T-cell (primary cell): ENCODE measurements at places on chromosomes 1 and 21.

GRCh38 chr1:23456226-23456625 lies 27.8 kb downstream of the ASAP3 start:
- DNase-seq = no peak

GRCh38 chr1:149967646-149968045 lies 31.0 kb upstream of the MTMR11 start:
- DNase-seq = no peak

GRCh38 chr1:159790237-159790917 lies 9.6 kb downstream of the DUSP23 start:
- DNase-seq = no peak

GRCh38 chr1:24536391-24536840 lies 19.5 kb upstream of the NCMAP start:
- DNase-seq = peak; percentile 93

- DNase-seq = no peak
Measured at GRCh38 chr21:42161401-42161955, 57.5 kb upstream of the ABCG1 start.

DNA sequence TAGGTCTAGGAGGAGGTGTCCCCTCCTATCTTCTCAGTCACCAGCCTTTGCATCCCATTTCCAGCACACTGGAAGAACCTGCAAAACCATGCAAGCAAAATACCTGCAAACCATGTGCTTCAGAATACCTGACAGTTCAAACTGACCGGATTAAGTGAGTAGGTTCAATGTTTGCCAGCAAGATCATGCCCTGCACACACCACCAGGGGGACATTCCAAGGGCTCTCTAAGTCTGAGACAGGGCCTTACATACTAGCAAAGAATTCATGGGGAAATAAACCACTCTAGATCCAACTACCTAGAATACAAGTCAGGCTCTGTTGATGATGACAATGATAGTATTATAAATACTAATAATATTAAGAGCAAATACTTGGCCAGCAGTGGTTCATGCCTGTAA lies 27.6 kb downstream of the INPP5B start:
- DNase-seq = no peak

DNA sequence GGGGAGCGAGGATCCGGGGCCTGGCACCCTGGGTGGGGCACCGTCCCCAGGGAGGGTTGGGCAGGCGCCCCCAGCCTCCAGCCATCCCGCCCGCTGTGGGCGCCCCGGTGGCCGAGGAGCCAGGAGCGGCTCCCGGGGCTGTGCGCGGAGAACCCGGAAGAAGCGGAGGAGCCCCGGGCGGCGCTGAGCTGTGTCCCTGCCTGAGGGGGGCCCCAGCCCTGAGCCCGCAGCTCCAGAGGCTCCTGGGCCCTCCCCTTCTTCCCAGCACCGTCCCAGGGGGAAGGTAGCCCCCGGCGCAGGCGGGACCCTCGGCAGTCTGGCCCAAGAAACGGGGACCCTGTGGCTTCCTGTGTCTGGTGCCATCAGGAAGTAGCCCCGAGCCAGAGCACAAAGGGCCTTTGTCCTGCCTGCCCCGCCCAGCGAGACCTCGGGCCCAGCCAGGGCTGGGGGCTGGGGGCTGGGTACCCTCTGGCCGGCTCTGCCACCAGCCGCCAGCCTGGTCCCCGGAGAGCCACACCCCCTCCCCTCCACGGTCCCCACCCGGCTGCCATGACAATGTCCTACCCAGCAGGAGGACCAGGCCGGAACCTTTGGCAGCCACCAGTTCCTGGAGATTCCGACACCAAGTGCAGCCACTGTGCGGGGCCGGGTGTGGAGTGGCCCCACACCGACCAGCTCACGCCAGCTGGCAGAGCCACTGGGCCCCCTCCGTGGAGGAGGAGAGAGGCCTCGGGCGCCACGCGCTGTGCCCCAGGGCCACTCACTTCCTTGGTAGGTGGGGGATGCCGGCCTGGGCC lies 15.6 kb upstream of the TTLL10 start:
- peak; percentile 22 for DNase-seq

- DNase-seq = no peak
Measured at GRCh38 chr1:1596493-1597274, 3.3 kb downstream of the FNDC10 start.

- DNase-seq = no peak
Measured at GRCh38 chr1:225347123-225347683, 80.6 kb downstream of the LBR start.

DNA sequence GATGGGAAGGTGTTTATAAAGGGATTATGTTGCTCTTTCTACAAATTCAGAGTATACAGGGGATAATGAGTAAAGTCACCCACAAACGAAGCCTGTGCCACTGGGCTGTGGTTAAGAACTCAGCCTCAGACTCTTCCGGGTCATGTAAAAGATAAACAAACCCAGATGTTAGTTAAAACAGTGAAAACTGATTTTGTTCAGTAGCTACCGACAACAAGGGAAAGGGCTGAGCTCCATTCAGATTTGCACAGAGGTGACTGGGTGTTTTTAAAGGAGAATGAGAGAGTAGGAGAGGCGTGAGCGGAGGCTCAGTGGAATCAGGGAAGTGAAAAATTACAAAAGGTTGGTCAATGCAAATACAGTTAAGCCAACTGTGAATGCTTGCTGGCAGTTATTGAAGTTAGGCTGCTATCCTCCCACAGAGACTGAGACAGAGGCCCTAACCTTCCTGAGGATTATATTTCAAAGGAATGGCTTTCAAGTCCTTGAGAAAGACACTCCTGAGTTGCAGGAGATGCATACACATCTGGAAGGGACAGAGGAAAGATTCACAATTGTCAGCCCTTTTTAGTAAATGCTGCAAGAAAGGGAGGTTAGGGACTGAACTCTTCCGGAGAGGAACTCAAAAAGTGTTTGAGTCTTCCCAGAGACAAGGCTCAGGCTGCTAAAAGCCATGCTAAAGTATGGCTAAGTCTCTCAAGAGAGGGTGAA lies 29.9 kb upstream of the SAMD13 start:
- no peak for DNase-seq

GRCh38 chr21:38439426-38439825 lies 58.9 kb downstream of the ERG start:
- no peak for DNase-seq

- no peak for DNase-seq
Measured at GRCh38 chr1:156368157-156368658, 803 bp upstream of the RHBG start.

- peak; percentile 11 for DNase-seq
Measured at GRCh38 chr1:44609412-44609767, 64.9 kb downstream of the TMEM53 start.
